NCI-H526 treated with DMSO at 0.1 percent for 48 hours (cell line): ENCODE measurements at places on chromosomes 6 and 20.

- no peak for DNase-seq
Observed at GRCh38 chr20:38935285-38935684, 9.1 kb downstream of the FAM83D start.

- DNase-seq: no peak
Observed at GRCh38 chr20:37566590-37567330, 39.1 kb upstream of the BLCAP start.

- DNase-seq: no peak
Observed at GRCh38 chr20:19017104-19017690, 195.2 kb upstream of the SLC24A3 start.

DNA sequence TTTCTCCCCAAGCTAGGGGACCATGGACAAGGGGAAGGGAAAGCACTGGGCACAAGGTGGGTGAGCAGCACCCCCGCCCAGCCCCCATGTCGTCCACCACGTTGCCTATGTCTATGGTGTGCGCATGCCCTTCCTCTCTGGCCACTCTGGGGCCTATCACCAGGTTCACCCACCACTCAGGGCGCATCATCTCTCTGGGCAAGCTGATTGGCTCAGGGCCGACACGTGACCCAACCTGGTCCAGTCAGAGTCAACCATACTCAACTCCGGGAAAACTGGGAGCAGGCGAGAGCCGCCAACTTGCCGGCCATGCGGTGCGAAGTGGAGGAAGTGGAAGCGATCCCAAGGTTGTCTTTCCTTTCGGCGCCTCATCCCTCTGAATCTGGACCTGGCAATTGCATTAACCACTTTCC lies 25.9 kb downstream of the ACSS1 start:
- no peak for DNase-seq

GRCh38 chr6:108914235-108915022 lies 66.2 kb downstream of the ARMC2 start:
- DNase-seq: no peak

GRCh38 chr20:22106308-22106938 lies 401.0 kb downstream of the PAX1 start:
- DNase-seq: peak; percentile 21

GRCh38 chr20:60211618-60212463 lies 253.6 kb downstream of the CDH26 start:
- DNase-seq: no peak

GRCh38 chr6:90103056-90103800 lies 193.4 kb downstream of the BACH2 start:
- DNase-seq: no peak

- no peak for DNase-seq
Observed at GRCh38 chr6:30493643-30494250, 4.4 kb downstream of the HLA-E start.

GRCh38 chr20:49496553-49497397 lies 14.3 kb upstream of the KCNB1 start:
- DNase-seq: no peak
